ENCODE measurements at places on chromosomes 5 and 9.

DNA sequence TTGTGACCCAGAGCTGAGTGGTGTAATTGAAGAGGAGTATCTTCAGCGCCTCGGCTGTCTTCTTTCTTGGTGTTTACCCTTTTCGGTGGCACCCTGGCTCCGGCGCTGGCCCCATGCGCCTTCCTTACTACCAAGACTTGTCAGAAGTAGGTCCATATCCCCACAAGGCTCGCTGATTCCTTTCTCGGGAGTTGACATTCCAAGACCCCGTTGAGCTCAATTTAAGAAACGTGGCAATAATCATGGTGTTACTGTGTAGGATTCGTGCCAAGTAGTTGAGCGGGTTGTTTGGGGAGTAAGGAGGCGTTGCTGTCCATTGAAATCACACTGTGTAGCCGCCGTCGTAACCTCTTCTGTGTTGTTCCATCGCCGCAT, 795 bp downstream of the NDUFAF2 start:
- DNase-seq: no peak

DNA sequence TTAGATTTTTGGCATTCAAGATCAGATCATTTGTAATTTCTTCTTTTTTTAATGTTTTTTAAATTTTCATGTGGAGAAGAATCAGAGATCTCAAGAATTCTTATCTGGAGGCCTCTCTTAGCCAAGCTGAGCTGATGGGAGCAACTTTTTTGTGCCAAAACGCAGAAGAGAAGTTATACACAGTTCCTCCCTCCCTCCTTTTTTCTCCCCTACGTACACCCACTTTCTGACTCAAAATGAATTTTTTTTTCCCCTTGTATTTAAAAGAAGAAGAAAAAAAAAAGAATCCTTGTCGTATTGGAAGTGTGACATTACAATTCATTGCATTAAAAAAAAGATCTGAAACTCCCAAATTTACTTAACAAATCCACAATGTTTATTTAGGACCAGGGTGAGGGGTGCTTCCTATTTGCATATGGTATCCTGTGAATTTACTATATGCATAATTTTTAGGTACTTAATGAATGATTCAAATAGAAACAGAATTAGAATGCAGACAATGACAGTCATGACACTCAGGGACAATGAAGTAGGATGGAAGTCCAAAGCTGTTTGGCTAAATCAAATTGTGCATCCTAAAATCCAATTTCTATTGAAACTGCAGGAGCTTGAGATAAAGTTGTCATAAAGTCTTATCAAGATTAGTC, 54.4 kb downstream of the EBF1 start:
- DNase-seq: no peak

- no peak for DNase-seq
Observed at GRCh38 chr9:14532456-14533115, 160.6 kb downstream of the ZDHHC21 start.

GRCh38 chr5:136222580-136223235, 29.7 kb upstream of the SMIM32 start:
- DNase-seq: no peak

- DNase-seq: no peak
Observed at GRCh38 chr9:16138561-16139491, 586.0 kb downstream of the CCDC171 start.

GRCh38 chr5:80754900-80755299, 100.1 kb upstream of the DHFR start:
- DNase-seq: no peak

GRCh38 chr9:87909310-87910041, 8.3 kb upstream of the SPATA31C1 start:
- DNase-seq: no peak

- no peak for DNase-seq
Observed at GRCh38 chr5:156500755-156501154, 173.8 kb downstream of the SGCD start.

- no peak for DNase-seq
Observed at GRCh38 chr5:111779922-111780292, 22.9 kb upstream of the NREP start.

DNA sequence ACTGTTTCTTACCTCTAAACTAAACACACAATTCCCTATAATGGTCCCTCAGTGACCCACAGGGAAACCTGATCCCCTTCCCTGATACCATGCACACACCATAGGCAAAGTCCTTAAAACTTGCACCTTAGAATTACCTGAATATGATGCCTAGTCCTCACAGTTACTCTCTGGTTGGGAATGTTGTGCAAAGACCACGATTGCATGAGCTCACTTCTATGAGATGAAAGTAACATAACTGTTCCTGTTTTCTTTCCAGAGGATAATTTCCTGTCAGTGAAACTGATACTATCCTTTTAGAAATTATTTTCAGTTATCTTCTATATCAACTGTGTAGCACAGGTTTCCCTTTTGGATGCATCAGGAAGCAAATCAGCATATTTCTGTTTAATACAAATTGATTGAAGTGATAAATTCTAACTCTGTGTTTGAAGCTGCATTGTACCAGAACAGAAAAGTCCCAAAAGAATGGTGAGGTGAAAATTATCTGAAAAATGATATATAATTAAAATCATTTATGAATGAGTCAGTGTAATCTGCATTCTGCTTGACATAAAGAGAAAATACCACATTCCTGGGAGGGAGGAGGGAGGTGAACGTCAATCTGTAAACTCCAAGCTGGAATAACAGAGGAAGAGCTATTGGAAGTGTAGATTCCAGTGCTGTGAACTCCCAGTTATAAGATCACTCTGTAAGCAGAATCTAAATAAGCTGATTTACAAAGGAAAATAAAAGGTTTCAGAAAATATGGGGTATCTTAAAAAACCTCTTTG, 51.2 kb upstream of the TNFAIP8 start:
- no peak for DNase-seq

DNA sequence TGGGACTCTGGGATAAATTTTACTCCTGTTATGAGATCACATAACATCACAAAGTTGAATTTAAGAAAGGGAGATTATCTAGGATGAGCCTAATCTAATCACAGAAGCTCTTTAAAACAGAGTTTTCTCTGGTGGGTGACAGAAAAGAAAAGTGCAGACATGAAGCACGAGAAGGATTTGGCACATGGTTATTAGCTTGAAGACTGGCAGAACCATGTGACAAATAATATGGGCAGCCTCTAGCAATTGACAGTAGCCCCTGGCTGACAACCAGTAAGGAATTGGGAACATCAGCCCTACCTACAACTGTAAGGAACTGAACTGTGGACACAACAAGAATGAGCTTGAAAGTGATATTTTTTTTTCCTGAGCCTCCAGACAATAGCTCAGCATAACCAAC, 243.1 kb downstream of the HTR1A start:
- DNase-seq: no peak

- no peak for DNase-seq
Observed at GRCh38 chr5:58855851-58856739, 273.2 kb downstream of the RAB3C start.

DNA sequence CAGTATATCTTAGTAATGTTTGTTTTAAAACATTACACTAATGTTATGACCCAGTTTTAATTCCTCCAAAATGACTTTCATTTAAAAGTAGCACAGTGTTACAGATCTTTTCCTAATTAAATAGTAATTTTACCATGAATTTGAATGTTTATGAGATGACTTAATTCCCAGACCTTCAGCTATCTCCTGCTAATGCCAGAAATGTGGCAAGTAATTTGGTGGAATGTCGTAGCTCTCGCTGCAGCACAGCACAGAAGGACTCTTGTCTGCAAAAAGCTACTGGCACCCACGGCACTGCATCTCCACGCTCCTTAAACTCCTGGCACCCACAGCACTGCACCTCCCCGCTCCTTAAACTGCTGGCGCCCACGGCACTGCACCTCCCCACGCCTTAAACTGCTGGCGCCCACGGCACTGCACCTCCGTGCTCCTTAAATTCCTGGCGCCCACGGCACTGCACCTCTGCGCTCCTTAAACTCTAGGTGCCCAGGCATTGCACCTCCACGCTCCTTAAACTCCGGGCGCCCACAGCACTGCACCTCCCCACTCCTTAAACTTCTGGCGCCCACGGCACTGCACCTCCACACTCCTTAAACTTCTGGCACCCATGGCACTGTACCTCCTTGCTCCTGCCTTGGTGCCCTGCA, 163.1 kb downstream of the CDK5RAP2 start:
- DNase-seq: no peak

GRCh38 chr5:171577042-171577758, 157.8 kb downstream of the FGF18 start:
- DNase-seq: no peak

GRCh38 chr9:92746567-92747458, 17.8 kb downstream of the BICD2 start:
- DNase-seq: no peak

- no peak for DNase-seq
Observed at GRCh38 chr5:135451581-135452320, 400 bp downstream of the TIFAB start.

GRCh38 chr5:137648361-137648760, 87.5 kb downstream of the KLHL3 start:
- no peak for DNase-seq

- DNase-seq: no peak
Observed at GRCh38 chr5:112708103-112708622, 29.5 kb upstream of the APC start.

DNA sequence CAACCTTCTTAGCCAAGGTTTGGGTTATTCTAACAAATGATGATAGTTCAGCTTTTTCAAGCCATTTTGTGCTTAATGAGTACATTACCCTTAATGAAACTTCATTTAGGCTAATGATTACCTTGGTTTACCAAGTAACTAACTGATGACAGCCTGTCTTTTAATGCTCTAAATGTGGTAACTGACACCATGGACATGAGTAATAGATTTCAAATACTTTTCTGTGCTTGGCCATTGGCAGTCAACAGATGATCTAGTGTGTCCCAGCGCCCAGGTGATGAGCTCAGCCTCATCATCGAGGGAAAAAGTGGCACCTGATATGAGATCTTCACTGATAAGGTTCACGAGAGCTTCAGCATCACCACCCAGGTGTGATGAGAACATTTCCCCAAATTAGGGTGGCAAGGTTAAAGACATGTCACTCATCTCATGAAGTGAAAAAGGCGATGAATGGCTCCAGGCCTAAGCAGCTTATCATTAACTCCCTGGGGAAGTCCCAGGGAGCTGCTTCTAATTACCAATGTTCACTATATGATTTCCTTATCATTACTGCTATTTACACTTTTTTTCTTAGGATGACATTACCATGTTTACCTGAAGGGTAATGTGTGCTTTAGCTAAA, 296.0 kb downstream of the SPOCK1 start:
- DNase-seq: no peak

DNA sequence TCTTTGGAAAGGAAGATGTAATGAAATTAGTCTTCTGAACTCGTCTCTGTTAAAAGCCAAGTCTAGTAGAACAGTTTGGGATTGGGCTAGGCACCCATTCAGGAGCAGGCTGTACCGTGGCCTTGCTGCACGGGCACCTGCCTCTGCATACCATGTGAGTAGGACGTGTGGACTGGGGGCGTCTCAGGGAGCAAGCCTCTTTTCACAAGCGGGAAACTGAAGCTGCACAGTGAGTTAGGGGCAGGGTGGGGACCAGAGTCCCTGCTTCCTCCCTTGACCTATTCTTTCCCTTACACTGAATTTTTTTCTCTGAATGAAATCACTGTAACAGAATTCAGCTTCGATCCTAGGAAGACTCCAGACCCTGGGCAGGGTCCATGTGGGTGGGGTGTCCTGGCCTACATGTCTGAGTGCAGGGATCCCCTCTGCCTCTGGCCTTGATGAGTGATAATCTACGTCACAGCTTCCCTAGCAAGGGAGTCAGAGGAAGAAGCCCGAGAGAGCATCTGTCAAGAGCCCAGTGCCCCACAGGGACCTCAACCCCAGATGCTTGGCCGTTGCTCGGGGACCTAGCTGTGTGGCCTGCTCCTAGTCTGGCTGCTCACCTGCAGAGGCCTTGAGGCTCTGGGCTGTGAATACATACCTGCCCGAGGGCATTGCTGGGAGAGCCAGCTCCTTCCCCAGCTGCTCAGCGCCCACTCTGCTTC, 15.1 kb downstream of the PHF2 start:
- DNase-seq: no peak

DNA sequence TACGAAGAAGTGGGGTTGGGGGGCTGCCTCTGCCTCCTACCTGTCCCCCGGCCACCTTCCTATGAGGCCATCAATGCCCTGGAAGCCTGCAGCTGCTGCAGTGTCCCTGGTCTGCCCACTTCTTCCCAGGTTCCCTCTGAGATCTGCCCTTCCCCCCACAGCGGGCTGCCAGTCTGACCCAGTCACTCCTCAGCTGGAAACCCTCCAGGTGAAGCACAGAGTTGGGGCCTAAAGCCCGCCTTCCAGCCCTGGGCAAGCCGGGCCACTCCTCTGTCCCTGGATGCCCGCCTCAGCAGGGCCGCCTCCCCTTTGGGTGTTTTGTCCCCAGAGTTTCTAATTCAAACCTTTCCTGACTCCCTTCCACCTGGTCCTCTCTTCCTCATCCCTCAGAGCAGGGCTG, 137.0 kb downstream of the RXRA start:
- DNase-seq: no peak

- DNase-seq: no peak
Observed at GRCh38 chr5:55699041-55699688, 13.0 kb downstream of the SLC38A9 start.

GRCh38 chr5:35617435-35618303, at the start of gene SPEF2:
TSS of gene SPEF2 (plus strand) at chr5:35617863. CDS start at chr5:35617998, 135 bp downstream.
- peak; percentile 38 for DNase-seq

DNA sequence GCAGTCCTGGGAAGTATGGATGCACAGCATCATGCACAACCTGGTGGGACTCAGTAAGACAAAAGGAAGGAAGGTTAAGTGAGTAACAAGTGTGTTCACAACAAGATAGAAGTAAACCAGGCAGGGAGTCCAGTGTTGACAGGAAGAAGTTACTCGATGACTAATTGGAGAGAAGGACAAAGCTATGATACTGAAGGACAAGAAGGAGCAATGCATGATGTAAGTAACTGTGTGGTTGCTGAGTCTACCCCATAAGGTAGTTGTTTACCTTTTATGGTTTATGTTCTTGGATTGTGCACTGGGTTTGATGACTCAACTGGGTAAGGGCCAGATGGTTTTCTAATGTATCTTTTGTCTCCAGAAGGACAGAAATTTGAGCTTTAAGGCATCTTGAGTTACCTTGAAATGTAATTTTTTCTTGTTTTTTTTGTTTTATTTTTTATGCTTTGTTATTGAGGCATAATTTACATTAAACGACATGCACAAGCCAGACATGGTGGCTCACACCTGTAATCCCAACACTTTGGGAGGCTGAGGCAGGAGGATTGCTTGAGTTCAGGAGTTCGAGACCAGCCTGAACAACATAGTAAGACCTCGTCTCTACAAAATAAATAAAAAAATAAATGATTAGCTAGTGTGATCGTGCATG, 89.2 kb upstream of the CAST start:
- no peak for DNase-seq

DNA sequence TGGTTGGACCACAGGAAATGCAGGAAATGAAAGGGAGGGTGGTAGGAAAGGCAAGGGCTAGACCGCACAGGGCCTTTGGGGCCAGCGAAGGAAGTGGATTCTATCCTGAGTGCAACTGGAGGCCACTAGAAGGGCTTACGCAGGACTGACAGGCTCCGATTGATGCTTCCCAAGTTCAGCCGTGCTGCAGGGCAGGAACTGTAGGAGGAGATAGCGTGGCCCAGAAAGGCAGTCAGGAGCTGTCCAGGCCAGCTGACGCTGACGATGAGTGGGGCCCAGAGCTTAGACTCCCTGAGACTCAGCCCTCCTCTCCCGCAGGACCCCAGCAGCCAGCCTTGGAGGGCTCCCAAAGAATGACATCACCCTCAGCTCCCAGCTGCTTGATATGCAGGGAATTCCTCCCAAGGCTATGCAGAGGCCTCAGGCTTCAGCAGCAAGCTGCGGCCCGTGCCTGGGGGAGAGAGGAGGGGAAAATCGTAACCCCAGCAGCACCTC, 48.8 kb downstream of the KCNIP1 start:
- DNase-seq: peak; percentile 10

GRCh38 chr5:179817890-179818745, 2.6 kb upstream of the SQSTM1 start:
- no peak for DNase-seq

Measured in Jurkat, Clone E6-1 (cell line).